ENCODE measurements at places on chromosomes 5 and 9. TPM values are rescaled to one million over a fixed set of nuclear protein-coding genes. Genes with fewer than 3 reads are reported as not detected.
A peak's percentile ranks its signal among the peaks of the same experiment; 100 is the strongest.

DNA sequence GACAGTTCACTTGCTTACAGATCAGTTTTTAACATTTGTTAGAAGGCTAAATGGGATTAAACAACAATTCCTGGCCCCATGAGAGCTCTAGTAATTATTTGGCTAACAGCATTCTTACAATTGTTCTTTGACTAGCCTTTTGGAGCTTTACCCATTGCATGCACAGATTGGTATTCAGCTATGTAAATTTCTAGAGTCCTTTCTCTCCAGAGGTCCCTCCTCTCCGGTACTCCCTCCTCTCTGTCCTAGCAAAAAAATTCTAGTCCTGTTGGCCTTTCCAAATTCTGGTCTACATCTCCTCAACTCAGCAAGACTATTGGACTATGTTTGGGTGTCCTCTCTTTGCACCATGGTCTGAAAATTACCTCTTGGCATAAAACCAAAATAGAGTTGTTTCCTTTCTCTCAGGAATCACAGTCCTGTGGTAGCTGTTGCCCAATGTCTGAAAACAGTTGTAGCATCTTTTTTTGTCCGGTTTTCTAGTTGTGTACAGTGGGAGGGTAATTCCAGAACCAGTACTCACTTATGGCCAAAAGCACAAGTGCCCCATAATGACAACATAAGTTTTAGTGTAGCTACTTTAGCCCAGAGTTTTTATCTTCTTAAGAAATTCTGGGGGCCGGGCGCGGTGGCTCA lies 18.1 kb downstream of the SAR1B start:
- no peaks in the 10 kb centered on the region for H3K27me3 ChIP-seq
- DNase-seq: no peak
- H3K4me1 ChIP-seq: peaks cover 2% of the 10 kb centered on the region

DNA sequence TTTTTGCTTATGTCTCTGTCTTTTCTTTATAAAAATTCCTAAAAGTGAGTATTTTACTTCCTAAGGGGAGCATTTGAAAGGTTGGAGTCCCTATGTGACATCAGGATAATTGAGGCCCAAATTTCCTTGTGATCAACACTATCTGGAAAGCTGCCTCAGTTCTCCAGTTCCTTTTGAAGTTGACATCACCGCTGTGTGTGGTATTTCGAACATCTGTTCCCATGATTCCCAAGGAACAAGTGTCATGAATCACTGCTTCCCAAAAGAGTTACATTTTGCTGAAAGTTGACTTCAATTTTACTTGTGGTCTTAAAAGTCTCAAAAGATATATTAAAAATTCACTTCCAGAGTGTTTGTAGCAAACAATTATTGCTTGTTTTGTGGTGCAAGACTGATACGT lies 452.1 kb upstream of the RGMB start:
- no peak overlapping the region for H3K4me3 ChIP-seq
- H3K4me1 ChIP-seq: no peaks in the 10 kb centered on the region
- H3K27me3 ChIP-seq: no peaks in the 10 kb centered on the region

- H3K27me3 ChIP-seq: peaks cover 7% of the 10 kb centered on the region
- no peaks in the 10 kb centered on the region for H3K36me3 ChIP-seq
- peak; percentile 66 for DNase-seq
- H3K4me3 ChIP-seq: peak within 1 kb of the TSS; percentile 98
- peak within 1 kb of the TSS; percentile 84 for H3K27ac ChIP-seq
- peaks cover 23% of the 10 kb centered on the region for H3K4me1 ChIP-seq
Measured at GRCh38 chr9:21802418-21803000, at the start of gene MTAP. Gene MTAP (plus strand): TSS chr9:21802636. CDS start chr9:21802749, 113 bp downstream.

The PDZD2 gene
- not detected for total RNA-seq

The GDNF gene
- not detected for total RNA-seq

- H3K27me3 ChIP-seq: no peaks in the 10 kb centered on the region
- no peak overlapping the region for H3K4me3 ChIP-seq
Measured at GRCh38 chr5:156155598-156155997, 171.4 kb upstream of the SGCD start.

DNA sequence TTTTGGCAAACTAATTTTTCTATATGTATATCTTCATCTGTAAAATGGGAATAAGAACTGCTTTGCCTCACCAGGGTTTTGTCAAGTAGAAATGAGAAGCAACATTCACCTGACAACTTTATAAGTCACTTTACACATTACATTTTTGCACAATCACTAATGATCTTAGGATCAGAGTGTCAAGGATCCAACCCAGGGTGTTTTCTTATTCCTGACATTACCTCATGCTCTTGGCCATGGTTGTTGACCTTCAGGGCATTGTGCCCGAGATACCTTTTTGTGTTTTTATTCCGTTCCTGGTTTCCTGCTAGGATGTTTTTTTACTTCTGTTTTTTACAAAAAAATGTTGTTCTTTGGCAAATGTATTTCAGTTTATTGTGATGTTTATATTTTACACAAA lies 22.2 kb upstream of the RASA1 start:
- no peak for DNase-seq
- H3K4me1 ChIP-seq: peaks cover 29% of the 10 kb centered on the region
- no peaks in the 10 kb centered on the region for H3K36me3 ChIP-seq
